ENCODE measurements at places on chromosomes 5 and 9.

GRCh38 chr9:134406366-134407120, 80.3 kb downstream of the RXRA start:
- peak overlapping the region; percentile 58 for H3K4me3 ChIP-seq
- peaks cover 76% of the 10 kb centered on the region for H3K27me3 ChIP-seq
- no peaks in the 10 kb centered on the region for H3K36me3 ChIP-seq
- peaks cover 41% of the 10 kb centered on the region for H3K4me1 ChIP-seq
- no peak overlapping the region for H3K27ac ChIP-seq
- no peak for DNase-seq

DNA sequence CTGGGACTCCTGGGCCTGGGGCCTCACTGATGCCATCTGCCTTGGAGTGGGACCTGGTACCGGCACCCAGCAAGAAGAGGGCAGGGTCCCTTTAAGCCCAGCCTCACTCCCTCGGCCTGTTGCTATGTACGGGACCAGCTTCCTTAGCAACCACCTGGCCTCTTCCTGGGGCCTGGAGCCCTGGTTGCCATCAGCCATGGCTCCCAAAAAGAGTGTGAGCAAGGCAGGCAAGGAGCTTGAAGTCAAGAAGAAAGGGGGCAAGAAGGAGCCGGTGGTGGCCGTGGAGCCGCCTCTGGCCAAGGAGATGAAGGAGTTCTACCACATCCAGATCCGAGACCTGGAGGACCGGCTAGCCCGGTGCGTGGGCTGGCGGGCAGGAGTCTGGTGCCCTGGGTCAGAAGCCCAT, at the start of gene CFAP157:
Gene CFAP157 (plus strand): TSS at position 153 of the 406 bp plus-strand sequence. CDS start 44 bp downstream, at position 197.
- H3K27me3 ChIP-seq = peaks cover 20% of the 10 kb centered on the region
- no peaks in the 10 kb centered on the region for H3K36me3 ChIP-seq
- no peak within 1 kb of the TSS for H3K27ac ChIP-seq
- no peak for DNase-seq

- H3K4me1 ChIP-seq = no peaks in the 10 kb centered on the region
- no peak for DNase-seq
- H3K27ac ChIP-seq = no peak overlapping the region
These were observed 40.2 kb upstream of the TMED7 start for GRCh38 chr5:115666023-115666422.

GRCh38 chr5:173973616-173973969, 15.4 kb upstream of the C5orf47 start:
- H3K4me3 ChIP-seq = peak overlapping the region; percentile 71
- DNase-seq = no peak
- H3K27me3 ChIP-seq = peaks cover 41% of the 10 kb centered on the region
- H3K27ac ChIP-seq = no peak overlapping the region
- H3K4me1 ChIP-seq = peaks cover 13% of the 10 kb centered on the region

DNA sequence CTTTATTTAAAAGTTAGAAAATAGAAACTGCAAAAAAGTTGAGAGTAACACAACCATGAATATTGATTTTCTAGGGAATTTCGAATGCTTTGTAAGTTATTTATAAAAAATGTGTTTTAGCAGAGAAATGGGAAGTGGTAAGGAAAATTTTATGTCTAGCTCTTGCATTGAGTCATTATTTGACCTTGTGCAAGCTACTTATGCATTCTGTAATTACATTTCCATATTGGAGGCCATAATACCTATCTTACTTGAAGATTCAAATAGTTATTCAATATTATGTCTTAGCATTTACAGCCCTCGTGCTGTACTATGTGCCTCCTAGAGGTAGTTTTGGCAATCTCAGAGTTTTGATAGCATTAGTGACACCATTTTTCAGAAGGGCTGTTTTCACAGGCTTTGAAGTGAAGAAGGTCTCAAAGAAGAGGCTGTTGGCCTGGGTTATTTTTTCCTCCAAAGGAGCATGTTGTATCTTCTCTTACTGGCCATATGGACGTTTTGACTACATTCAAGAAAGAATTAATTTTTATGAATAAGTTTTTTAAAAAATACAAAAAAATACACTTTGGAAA, 7.4 kb upstream of the DAP start:
- H3K27me3 ChIP-seq = peaks cover 14% of the 10 kb centered on the region
- no peaks in the 10 kb centered on the region for H3K4me1 ChIP-seq
- no peak overlapping the region for H3K4me3 ChIP-seq
- no peak overlapping the region for H3K27ac ChIP-seq
- DNase-seq = no peak

DNA sequence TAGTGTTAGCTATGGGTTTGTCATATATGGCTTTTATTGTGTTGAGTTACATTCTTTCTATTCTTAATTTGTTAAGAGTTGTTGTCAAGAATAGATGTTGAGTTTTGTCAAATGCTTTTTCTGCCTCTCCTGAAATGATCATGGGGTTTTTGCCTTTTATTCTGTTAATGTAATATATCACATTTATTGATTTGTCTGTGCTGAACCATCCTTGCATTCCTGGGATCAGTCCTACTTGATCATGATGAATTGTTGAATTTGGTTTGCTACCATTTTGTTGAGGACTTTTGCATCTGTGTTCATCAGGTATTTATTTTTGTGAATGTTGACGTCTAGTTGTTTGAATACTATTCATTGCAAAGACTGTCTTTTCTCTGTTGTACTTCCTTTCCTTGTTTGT, 23.9 kb downstream of the RIC1 start:
- H3K27me3 ChIP-seq = no peaks in the 10 kb centered on the region
- H3K27ac ChIP-seq = no peak overlapping the region
- H3K4me3 ChIP-seq = no peak overlapping the region
- no peaks in the 10 kb centered on the region for H3K4me1 ChIP-seq
- no peak for DNase-seq

GRCh38 chr5:38714703-38715355, 131.0 kb upstream of the OSMR start:
- H3K4me1 ChIP-seq = no peaks in the 10 kb centered on the region
- no peak for DNase-seq
- H3K27me3 ChIP-seq = no peaks in the 10 kb centered on the region
- H3K4me3 ChIP-seq = no peak overlapping the region
- H3K27ac ChIP-seq = no peak overlapping the region
- H3K36me3 ChIP-seq = no peaks in the 10 kb centered on the region

DNA sequence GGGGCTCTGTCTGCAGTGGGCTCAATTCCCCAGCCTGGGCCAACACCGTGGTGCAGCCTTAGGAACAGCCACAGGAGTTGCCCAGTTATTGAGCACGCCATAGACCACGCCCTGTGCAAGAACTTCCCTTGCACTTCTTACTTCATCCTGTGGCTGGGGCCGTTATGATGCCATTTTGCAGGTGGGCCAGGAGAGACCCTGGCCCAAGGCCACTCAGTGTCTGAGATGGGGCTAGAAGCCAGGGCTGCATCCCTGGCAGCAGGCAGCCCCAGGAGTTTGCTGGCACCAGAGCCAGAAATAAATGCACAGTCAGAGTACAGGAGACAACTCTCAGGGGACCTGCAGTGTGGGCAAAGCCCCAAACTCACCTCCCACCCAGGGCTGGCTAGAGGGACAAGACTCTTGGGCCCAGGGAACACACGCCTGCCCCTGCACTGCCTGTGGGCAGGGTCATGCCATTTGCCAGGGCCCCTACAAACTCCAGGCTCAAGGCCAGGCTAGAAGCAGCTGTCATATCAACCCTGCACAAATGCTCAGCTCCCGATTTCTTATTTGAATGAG, 6.7 kb downstream of the CORO2A start:
- DNase-seq = no peak
- H3K36me3 ChIP-seq = no peaks in the 10 kb centered on the region
- no peak overlapping the region for H3K27ac ChIP-seq
- no peaks in the 10 kb centered on the region for H3K27me3 ChIP-seq

DNA sequence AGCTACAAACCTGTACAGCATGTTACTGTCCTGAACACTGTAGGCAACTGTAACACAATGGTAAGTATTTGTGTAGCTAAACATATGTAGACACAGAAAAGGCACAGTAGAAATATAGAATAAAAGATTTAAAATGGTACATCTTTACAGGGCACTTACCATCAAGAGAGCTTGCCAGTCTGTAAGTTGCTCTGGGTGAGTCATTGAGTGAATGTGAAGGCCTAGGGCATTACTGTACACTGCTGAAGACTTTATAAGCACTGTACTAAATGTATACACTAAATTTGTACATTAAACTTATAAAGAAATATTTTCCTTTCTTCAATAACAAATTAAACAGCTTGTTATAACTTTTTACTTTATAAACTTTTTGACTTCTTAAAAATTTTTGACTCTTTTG, 20.5 kb downstream of the ADRB2 start:
- no peak for DNase-seq
- no peak overlapping the region for H3K27ac ChIP-seq
- peaks cover 16% of the 10 kb centered on the region for H3K27me3 ChIP-seq
- H3K4me3 ChIP-seq = no peak overlapping the region
- H3K4me1 ChIP-seq = peaks cover 41% of the 10 kb centered on the region
- peaks cover 7% of the 10 kb centered on the region for H3K36me3 ChIP-seq

- H3K27me3 ChIP-seq = no peaks in the 10 kb centered on the region
- no peak for DNase-seq
- H3K4me1 ChIP-seq = no peaks in the 10 kb centered on the region
- H3K4me3 ChIP-seq = no peak overlapping the region
- H3K36me3 ChIP-seq = no peaks in the 10 kb centered on the region
These were observed 197.7 kb downstream of the PRELID2 start for GRCh38 chr5:145637396-145637795.

- H3K4me3 ChIP-seq = no peak overlapping the region
- no peaks in the 10 kb centered on the region for H3K36me3 ChIP-seq
- DNase-seq = no peak
- no peaks in the 10 kb centered on the region for H3K27me3 ChIP-seq
- H3K27ac ChIP-seq = no peak overlapping the region
These were observed 218.5 kb downstream of the SPOCK1 start for GRCh38 chr5:137280656-137281055.

DNA sequence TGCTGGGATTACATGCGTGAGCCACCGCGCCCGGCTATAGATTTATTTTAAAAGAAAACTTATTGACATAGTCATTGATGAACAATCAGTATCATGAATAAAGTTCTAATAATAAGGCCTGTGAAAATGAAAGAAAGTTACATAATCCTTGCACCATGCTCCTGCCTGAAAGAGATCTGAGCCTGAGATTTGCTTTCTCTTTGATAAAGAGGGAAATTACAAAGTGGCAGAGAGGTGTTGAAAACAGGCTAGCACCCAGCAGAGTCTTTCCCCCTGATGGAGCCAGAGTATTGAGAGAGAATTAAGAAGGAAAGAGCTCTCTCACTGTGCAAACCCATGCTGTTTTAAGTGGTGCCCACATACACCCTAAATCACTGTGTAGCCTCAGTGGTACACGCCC, 37.2 kb downstream of the SLC6A7 start:
- no peaks in the 10 kb centered on the region for H3K27me3 ChIP-seq
- H3K27ac ChIP-seq = no peak overlapping the region
- H3K4me3 ChIP-seq = no peak overlapping the region

DNA sequence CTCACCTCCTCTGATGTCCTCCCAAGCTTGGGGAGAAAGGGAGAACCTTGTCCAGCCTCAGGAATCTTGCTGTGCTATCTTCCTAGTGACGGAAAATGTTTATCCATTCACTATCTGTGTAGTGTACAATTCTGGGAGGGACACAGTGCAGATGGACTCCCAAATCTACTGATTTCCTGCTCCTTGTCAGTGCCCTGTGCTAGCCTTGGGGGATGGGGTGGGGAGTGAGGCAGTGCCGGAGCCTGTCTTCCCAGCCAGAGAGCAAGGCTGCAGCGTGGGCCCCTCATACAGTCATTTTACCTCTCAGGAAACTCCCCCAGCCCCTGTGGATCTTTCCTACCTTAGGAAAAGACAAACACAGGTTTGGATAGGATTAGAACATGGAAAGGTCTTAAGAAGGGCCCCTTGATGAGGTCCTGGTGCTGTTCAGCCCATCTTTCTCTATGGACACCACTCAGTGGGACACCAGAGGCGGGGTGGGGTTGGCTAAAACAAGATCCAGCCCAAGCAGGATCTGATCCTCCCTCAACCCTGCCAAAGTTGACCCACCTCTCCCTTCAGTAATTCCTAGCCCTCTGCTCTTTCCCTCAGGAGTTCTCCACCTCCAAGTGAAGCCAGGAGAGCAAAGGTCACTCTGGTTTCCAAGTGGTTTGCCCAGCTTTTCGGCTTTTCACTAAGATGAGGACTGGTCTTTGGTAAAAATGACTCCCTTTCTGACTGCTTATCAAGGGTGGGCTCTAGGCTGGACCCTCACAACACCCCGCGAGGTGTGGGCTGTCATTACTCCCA, 3.4 kb downstream of the DOLK start:
- H3K36me3 ChIP-seq = peaks cover 14% of the 10 kb centered on the region
- H3K27me3 ChIP-seq = peaks cover 5% of the 10 kb centered on the region
- no peak overlapping the region for H3K4me3 ChIP-seq
- no peak for DNase-seq
- no peak overlapping the region for H3K27ac ChIP-seq
- peaks cover 25% of the 10 kb centered on the region for H3K4me1 ChIP-seq

- H3K27me3 ChIP-seq = no peaks in the 10 kb centered on the region
- peak within 1 kb of the TSS; percentile 91 for H3K4me3 ChIP-seq
- DNase-seq = peak; percentile 88
- peak within 1 kb of the TSS; percentile 89 for H3K27ac ChIP-seq
- peaks cover 28% of the 10 kb centered on the region for H3K36me3 ChIP-seq
- peaks cover 26% of the 10 kb centered on the region for H3K4me1 ChIP-seq
These were observed at the start of gene RPP25L for GRCh38 chr9:34611811-34612787. Gene RPP25L (minus strand): TSS chr9:34612097. CDS start chr9:34611296, 801 bp downstream.

DNA sequence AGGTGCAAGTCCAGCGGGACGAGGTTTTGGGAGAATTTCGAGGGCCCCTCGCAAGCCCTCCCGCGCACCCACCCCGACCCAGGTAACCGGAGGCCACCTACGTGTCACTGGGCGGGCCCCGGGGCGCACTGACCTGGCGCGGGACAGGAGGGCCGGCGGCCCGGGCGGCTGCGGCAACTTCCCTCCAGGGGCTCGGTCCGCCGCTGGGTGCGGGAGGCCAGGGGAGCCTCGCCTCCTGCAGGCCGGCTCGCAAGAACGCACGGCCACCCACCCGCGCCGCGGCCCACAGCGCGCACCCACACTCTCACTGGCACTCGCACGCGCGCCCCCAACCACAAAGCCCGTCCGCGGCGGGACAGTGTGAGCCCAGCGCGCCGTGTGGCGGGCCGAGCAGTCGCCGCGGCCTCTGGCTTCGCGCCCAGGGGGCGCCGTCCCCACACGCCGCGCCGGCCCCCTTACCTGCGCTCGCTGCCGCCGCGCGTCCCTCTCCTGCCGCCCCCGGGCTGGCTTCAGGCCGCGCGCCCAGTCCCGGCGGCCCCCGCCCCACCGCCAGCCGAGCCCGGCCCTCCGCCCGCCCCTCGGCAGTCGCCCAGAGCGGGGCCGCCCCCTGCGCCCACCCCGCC, 451 bp downstream of the LPAR1 start:
- peaks cover 9% of the 10 kb centered on the region for H3K4me1 ChIP-seq
- no peak for DNase-seq
- H3K36me3 ChIP-seq = no peaks in the 10 kb centered on the region
- peaks cover 55% of the 10 kb centered on the region for H3K27me3 ChIP-seq
- H3K4me3 ChIP-seq = no peak overlapping the region
- H3K27ac ChIP-seq = no peak overlapping the region

DNA sequence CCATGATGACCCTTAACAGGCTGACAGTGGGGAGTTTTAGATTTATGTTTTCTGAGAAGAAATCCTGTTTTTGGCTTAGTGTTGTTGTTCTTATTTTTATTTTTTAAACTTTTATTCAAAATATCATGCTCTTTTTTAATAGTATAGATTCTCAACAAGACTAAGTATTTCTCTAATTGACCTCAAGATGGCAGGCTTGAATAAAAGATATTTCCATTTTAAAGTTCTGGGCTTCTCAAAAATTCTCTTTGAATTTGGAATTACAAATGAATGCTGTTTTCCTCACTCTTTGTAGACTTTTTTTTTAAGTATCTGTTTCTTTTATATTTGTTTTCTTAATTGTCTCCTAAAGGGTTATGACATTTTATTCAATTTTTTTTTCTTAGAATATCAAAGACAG, 50.0 kb upstream of the SH3GL2 start:
- H3K27ac ChIP-seq = no peak overlapping the region
- DNase-seq = no peak
- no peaks in the 10 kb centered on the region for H3K36me3 ChIP-seq
- no peak overlapping the region for H3K4me3 ChIP-seq
- no peaks in the 10 kb centered on the region for H3K4me1 ChIP-seq
- H3K27me3 ChIP-seq = no peaks in the 10 kb centered on the region

All from activated naive CD4-positive, alpha-beta T cell treated with anti-CD3 and anti-CD28 coated beads, Interleukin-2, amount 10 ng/mL, durations not matched to agents 7 days and 5 days (primary cell).